ENCODE measurements at places on chromosomes 7 and 10.
A peak's percentile ranks its signal among the peaks of the same experiment; 100 is the strongest.

DNA sequence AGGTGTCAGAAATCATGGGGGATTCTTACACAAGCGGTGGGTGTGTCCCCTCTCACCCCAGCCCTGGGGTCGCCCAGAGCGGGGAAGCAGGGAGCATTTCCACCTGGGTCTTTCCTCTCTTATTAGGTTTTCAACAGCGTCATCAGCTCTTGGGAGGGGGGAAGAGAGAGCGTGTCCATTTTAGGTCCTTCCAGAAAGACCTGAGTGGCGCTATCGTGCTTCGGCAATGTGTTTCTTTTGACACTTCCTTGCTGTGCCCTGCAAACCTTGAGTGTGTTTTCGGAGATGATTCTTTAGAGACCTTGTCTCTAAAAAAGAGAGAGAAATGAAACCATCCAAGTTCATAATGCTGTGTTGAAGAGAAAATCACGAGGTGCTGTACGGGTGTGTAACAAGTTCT is 86.9 kb upstream of the PITRM1 start:
- DNase-seq = no peak

- no peak for DNase-seq
Measured at GRCh38 chr7:141600168-141601006, 49.2 kb downstream of the AGK start.

GRCh38 chr7:12567015-12567414 is 3.5 kb upstream of the SCIN start:
- DNase-seq = peak; percentile 19

GRCh38 chr7:43204081-43204480 is 91.6 kb downstream of the HECW1 start:
- no peak for DNase-seq

GRCh38 chr7:46764100-46764936 is 817.6 kb downstream of the TNS3 start:
- no peak for DNase-seq

DNA sequence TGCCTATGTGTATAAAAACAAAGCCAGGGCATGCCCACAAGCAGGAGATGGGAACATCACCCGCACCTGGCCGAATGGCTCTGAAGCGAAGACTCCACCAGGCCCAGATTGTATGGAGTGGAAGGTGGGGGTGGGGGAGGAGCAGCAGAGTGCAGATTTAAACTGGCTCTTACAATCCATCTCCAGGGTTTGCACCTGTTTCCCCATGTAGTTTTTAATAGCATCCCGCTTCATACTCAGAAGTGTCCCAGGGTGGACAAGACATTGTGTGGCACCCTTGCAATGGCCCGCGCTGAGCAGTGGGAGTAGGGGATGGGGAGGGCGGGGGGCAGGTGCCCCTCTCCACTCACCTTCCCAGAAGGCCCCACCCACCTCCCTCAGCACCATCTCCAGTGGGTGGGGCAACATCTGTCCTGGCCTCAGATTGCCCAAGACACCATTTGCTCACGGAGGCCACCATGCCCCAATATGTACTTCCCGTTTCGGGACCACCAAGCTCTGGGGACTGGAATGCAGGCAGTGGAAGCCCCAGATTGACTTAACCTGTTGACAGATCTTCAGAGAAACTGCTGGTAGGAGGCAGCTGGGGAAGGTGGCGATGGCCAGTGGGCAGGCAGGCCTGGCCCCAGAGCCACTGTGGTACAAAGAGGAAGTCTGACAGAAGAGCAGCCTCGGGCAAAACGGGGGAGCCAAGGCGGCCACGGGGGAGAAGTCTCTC is 23.0 kb downstream of the VSIR start:
- no peak for DNase-seq

GRCh38 chr10:17758896-17759295 is 6.9 kb downstream of the TMEM236 start:
- no peak for DNase-seq

GRCh38 chr7:142703655-142704305 is 45.5 kb upstream of the PRSS1 start:
- DNase-seq = no peak

DNA sequence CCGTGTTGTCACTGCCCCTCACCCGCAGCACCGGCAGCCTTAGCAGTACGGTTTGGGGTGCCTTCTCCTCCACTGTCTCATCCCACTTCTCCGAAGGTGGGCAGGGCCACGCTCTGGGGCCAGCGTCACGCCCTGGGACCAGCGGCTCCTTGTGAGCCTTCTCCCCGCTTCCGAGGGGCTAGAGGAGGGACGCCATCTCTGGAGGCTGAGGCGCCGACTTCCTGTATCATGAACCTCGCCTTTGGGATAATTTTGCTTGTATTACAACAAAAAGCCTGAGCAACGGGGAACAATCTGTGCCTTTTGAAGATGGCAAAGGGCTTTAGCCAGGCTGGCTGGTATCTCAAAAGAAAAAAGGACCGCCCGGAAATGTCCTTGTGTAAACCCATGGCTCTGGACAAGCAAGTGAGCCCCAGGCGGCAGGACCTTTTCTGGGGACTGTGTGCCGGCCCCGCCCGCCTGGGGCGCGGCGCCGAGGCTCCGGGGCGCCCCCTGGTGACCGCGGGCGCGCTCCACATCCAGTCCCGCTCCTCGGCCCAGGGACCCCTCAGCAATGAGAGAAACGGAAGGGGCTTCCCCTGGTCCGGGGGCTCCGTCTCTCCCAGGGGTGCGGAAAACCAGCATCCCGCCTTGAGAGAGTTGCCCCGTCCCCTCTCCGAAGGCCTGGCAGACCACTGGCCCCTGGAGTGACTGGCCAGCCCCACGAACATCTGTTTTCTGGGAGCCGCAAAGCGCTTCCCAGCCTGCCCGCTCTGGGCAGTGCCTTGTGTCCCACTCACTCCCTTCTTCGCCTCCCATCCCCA is 3.8 kb downstream of the DEPP1 start:
- DNase-seq = peak; percentile 87

Measured in GM12892 (cell line).